Midbrain (tissue), 1 donor: ENCODE measurements at places on chromosomes 1 and 21.
A peak's percentile ranks its signal among the peaks of the same experiment; 100 is the strongest.

DNA sequence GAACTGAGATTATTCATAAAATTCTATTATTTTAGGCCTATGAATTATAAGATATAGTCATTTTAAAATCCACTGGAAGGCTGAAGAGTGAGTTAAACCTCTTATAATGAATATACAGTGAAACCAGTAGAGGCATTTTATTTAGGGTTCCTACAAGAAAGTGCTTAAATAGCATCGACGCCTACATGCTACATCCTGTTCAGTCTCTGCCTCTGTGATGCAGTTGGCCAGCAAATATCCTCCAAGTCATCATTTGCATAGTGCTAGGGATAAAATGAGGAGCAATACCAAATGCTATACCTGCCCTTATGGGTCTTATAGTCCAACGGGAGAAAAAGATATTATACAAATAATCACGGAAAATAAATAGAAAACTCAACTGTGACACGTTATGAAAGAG is 59.6 kb downstream of the EDEM3 start:
- DNase-seq, result no peak

DNA sequence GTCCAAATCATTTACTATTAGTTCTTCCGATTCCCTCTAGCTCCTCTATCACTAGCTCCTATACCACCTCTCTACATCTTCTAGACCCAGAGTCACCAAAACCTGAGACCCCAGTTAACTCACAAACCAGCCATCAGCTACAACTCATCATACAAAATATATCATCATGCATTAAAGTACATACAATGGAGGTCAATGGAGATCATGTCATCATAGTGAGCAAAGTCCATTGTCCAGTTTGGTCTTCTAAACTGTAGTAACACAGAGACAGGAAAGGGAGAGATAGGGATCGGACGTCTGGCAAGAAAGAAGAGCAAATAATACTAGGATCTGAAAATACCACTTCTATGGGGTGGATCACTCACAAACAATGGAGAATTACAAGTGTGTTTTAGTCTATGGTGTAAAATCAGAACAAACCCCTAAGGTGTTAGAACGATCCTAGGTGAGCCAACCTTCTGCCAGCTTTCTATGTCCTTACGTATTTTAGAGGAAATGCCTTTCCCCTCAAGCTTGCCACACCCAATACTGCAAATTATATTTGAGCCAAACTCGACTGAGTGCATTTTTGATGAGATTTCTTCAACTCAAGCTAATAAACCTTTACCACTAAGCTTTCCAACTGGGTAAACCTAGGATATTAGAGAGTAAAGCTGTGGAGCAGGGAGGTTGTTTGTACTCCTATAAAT is 3.9 kb downstream of the ADIPOR1 start:
- no peak for DNase-seq

GRCh38 chr1:64388336-64388735 is 81.6 kb upstream of the CACHD1 start:
- no peak for DNase-seq

DNA sequence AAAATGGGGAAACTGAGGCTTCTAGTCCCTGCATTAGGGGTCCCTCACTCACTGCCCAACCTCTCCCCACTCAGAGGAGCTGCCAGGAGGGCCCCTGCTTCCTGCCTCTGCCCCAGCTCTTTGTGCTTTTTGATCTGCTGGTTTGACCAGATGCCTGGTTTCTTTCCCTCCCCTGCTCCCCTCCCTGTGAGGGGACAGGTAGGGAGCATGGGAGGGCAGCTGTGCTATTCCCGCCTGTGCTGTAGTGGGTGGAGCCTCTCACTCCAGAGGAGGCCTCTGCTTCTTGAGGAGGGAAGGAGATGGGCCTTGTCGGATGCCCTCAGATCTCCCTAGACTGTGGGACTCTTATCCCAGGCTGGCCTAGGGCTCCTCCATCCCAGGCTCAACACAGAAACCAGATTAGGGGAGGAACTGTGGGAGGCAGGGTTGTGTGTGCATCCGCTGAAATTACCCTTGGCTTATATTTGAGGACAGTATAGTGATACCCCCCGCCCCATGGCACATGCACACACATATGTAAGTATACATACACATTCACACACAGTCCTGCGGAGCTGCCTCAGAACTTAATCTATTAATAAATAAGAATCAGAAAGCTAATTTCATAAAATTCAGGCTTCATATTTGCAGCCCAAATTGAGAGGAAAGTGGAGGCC is 4.6 kb downstream of the BOLA1 start:
- no peak for DNase-seq

- peak; percentile 17 for DNase-seq
These were observed 1.4 kb downstream of the ARF1 start for GRCh38 chr1:228083871-228084278.

- DNase-seq, result no peak
These were observed 23.9 kb downstream of the IFNAR1 start for GRCh38 chr21:33348706-33349105.

DNA sequence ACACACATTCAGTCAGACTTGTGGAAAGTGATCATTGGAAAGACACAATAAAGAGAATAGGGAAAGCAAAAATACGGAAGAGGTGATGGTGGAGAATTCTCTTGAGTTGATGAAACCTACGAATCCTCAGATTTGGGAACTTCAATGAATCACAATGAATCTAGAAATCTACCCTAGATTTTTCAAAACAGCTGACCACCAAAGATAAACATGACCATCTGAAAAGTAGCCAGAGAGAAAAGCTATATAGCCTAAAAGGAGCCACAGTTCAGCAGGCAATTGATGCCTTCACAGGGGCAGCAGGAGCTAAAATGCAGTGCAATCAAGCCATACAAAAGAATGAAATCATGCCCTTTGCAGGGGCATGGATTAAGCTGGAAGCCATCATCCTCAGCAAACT is 170.6 kb upstream of the RUNX1 start:
- DNase-seq, result no peak

- no peak for DNase-seq
These were observed 117.5 kb downstream of the NAV1 start for GRCh38 chr1:201656311-201657032.

- no peak for DNase-seq
These were observed 34.5 kb downstream of the ALG6 start for GRCh38 chr1:63401945-63402344.

DNA sequence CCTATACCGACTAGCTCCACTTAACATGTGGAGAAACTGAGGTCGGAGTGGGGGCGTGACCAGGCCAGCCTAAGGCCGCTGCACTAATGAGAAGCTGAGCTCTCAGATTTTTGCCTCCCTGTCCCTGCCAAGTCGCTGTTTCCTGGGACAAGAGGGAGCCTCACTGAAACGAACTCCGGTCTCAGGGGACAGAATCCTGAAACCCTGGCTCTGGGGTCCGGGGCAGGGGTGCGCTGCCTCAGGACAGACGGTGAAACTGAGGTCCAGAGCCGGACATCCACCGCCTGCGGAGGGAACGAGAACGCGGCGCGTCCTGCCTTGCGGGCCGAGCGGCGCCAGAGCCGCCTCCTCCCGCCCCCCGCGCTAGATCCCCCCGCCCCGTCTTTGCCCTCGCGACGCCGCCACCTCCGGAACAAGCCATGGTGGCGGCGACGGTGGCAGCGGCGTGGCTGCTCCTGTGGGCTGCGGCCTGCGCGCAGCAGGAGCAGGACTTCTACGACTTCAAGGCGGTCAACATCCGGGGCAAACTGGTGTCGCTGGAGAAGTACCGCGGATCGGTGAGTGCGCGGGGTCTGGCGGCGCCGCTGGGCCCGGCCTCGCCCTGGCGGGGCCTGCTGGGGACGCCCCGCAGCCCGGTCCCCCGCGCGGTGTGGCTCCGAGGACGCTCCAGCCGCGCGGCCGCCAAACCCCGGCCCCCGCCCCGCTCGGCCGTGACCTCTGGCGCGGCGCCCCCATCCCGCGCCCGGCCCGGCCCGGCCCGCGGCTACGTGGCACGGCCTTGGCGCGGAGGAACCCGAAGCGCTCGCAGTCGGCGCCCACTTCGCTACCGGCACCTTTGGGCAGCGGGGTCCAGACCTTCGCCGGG is at the start of gene GPX7:
TSS of gene GPX7 (plus strand) at position 381 of the 865 bp plus-strand sequence. CDS start at position 420, 39 bp downstream.
- peak; percentile 36 for DNase-seq

DNA sequence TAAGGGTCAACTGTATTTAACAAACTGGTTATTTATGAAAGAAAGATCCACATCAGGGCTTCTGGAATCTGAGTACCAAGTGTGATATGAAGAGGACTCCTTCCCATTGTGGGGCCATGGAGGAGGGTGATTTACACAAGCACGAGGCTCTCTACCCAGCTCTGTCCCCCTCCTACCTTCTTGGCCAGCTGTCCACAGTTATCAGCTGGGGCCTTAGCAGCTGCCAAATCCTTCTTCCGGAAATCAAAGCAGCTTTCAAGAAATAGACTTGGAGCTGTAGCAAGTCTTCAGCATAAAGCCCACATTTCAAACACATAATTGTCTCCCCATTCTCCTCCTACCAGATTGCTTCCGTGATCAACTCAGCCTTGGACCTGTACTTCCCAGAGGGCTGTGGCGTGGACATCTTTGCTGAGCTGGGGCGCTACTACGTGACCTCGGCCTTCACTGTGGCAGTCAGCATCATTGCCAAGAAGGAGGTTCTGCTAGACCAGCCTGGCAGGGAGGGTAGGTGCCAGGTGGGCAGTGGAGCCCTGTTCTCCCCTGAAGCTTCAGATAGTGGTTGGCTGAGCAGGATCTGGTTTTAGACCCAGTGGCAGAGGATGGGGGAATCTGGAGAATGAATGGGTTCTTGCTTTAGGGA is 15.5 kb downstream of the AZIN2 start:
- no peak for DNase-seq

DNA sequence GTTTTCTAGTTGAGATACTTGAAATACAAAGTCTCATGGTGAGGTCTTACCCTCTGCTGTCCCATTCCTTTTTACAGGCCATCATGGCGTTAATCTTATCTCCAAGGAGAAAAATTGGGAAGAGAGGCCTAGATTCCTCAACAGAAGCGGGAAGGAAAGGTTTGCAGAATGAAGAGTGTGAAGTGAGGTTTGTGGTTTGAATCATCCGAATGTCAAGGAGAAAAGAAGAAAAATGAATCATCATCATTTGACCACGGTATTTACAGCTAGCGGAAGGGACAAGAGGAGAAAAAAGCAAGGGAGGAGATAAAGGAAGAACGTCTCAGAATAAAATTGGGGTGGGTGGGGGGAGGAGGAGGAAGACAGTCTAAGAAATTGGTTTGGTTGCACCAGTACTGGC is 935 bp upstream of the COG2 start:
- DNase-seq, result no peak

GRCh38 chr21:33666153-33666552 is 23.9 kb downstream of the ITSN1 start:
- DNase-seq, result no peak

GRCh38 chr1:25748531-25749205 is 51.3 kb upstream of the SELENON start:
- DNase-seq, result no peak

DNA sequence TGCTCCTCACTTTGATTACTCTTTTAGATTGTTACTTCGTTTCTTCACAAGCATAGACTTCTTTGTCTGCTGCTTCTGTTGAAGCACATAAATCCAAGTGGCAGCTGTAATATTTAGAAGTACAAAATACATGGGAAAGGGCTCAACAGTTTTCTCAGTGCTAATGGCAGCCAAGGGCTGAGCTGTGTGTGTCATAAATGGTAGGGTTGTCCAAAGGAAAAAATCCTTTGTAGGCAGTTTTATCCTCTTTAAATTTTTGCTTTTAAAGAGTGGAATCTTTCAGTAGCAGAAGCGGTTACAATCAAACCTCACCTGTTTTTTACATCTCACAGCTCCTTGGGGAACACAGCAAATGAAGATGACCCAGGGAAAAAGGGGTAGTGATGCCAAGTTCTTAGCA is 650.8 kb downstream of the PLPP3 start:
- no peak for DNase-seq

- no peak for DNase-seq
These were observed 14.5 kb downstream of the PSMG1 start for GRCh38 chr21:39168800-39169199.

DNA sequence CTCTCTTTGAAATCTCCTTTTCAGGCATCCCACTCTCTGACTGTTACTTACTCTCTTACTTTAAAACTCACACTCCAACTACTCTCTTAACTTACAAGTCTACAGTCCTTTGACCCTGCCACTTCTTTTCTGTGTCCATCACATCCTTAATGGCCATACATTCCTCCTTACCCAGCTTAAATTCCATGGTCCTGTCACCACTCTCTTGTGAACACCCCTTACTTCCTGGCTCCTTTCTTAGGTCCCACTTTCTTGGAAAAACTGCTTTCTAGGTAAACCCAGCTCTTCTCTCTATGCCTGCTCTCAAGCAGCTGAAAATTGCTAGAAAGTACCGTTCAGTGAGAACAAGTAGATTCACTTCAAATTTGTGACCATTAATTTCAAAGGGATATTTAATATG is 109.1 kb downstream of the OLFML2B start:
- no peak for DNase-seq

GRCh38 chr1:198290089-198290683 is 133.4 kb downstream of the NEK7 start:
- no peak for DNase-seq

DNA sequence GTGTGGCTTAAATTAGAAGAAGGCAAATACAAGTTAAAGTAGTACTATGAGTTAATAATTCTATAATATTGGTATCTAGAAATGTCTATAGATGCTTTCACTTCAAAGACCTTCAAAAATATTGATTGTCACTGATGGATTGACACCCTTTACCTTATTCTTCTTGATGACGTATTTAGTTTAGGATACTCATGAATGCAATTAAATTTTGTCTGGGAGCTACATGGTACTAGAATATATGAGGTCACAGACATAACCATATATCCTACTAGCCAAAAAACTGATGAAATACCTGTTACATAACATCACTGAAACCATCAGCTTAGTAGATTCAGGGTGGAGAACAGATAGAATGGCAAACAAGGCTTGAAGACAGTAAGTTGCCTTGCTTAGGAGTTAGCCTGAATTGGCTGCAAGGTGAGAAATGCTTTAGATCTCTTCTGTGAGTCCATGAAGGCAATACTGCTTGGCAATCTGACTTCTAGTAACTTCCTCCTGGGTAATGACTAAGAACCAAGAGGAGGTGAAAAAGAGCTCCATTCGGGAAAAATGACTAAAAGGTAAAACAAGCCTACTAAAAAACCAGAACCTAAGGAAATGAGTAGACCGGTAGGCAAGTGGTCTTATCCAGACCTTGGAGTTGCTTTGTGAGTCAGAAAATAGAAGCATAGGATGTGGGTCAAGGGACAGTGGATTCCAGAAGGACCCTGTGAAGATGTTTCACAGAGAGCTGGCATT is 16.9 kb upstream of the ARHGAP29 start:
- no peak for DNase-seq
